ENCODE measurements at places on chromosomes 3 and 15.

- DNase-seq, result no peak
These were observed 1.9 kb downstream of the RAB6B start for GRCh38 chr3:133893683-133894352.

- no peak for DNase-seq
These were observed 756 bp upstream of the RMDN3 start for GRCh38 chr15:40755812-40756208.

DNA sequence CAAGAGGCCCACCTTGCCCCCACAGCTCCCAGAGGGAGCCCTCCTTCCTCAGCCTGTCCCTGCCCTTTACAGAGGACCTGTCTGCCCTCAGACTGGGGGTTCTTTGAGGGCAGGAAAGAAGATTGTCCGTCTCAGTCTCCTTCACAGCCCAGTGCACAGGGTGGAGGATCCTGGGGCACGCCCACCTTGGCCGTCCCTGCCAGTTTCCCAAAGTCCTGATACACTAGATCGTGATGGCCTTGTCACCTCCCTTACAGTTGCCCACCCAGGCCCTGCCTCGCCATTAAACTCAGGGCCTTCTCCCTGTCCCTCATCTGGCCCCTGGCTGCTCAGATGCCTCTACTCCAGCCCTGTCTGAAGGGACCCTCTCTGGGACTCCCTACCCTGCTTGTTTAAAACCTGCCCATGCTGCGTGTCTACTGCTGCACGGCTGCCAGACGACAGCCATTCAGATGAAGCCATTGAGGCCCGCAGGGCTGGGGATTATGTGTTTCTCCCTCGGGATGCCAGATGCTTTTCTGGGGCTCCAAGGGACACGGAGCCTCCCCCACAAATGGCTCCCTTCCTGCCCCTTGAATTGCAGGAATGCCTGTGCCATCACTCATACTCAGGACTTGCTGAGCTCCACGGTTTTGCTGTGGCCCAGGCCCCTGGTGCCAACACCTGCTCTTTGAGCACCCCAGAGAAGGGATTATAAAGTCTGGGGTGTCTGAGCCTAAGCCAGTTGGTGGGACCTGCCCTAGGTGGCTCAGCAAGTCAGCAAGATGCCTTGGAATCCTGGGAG, 27.8 kb downstream of the ACSBG1 start:
- no peak for DNase-seq

- DNase-seq, result no peak
These were observed 200.8 kb upstream of the SLCO3A1 start for GRCh38 chr15:91652610-91653207.

- DNase-seq, result no peak
These were observed 777 bp upstream of the SLC51A start for GRCh38 chr3:196215493-196216020.

DNA sequence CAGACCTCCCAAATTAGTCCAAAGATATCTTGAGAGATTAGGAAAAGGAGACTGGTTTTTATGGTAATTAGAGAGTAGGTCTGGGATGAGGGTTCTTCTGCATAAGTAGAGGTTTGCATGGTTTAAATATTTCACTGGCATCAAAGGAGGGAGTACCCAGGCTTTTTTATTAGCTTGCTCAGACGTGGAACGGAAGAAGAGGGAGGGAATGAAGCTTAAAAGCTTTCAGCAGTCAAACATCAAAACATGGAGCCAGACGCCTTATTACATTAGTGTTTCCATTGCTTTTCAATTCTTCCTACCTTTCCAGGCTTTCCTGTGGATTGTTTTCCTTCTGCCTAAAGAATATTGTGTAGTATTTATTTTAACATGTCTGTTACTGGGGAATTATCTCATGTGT, 342.1 kb upstream of the SOX2 start:
- no peak for DNase-seq

DNA sequence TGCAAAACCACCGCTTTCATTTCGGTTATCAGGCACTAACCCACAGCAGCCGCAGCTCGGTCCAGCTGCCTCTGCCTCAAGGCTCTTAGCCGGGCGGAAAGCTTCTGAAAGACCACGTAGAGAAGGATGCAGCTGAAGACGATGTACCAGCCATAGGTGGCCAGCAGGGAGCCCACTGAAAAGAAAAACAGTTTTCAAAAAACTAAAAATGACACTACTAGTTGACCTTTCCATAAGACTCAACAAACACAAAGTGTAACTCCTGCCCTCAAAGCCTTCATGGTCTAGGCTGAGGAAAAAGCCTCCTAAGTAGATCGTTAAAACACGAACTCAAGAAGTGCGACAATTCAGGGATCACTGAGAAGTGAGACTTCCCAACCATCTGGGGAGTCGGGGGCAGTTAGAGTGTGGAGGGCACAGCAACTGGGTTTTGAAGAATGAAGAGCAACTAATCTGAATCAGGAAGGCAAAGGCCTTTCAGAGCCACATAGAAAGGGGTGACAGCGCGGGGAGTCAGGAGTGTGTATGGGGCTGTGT, 716 bp downstream of the SELENOS start:
- DNase-seq, result no peak

DNA sequence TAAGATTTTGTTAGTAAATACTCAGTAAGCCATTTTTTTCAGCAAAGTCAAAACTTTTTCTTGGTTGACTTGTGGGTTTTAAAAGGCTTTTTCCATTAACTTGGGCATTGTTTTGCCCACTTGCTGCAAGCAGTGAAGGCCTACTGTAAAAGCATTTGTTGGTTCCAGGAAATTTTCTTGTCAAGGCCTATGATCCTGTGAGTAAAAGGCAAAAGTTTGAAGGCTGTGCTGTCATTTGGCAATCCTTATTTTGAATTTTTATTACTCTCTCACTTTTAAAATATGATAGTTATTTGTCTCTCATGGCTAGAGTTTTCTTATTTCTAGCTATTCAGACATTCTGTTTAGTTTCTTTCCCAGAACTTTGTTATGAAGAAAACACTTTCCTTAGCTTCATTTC, 13.0 kb downstream of the P2RY12 start:
- no peak for DNase-seq

- no peak for DNase-seq
These were observed 58.2 kb upstream of the TP63 start for GRCh38 chr3:189573004-189573403.

DNA sequence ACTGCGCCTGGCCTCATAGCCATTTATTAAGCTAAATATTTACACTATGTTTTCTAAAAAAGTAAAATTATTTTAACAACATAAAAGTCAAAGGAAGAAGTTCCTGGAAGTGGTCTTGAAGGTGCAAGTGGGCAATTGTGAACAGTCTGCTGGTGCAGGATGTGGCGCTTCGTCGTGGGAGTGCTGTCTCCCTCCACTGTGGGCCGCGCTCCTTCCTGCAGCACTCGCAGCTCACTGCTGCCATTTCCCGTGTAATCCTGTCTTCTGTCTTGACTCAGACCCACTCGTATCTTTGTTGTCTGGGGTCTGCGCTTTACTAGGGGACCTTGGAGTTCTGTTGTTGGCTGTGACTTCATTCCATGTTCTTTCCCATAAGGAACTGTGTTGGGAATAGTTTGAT, 56.3 kb downstream of the APBA2 start:
- DNase-seq, result no peak

GRCh38 chr3:165191491-165191890, 4.7 kb downstream of the SLITRK3 start:
- no peak for DNase-seq

- DNase-seq, result no peak
These were observed 99.3 kb downstream of the ABHD5 start for GRCh38 chr3:43790060-43790459.

GRCh38 chr3:5330152-5330810, 142.8 kb downstream of the EDEM1 start:
- DNase-seq, result no peak

- DNase-seq, result no peak
These were observed 15.2 kb downstream of the ITPR1 start for GRCh38 chr3:4508048-4508981.

DNA sequence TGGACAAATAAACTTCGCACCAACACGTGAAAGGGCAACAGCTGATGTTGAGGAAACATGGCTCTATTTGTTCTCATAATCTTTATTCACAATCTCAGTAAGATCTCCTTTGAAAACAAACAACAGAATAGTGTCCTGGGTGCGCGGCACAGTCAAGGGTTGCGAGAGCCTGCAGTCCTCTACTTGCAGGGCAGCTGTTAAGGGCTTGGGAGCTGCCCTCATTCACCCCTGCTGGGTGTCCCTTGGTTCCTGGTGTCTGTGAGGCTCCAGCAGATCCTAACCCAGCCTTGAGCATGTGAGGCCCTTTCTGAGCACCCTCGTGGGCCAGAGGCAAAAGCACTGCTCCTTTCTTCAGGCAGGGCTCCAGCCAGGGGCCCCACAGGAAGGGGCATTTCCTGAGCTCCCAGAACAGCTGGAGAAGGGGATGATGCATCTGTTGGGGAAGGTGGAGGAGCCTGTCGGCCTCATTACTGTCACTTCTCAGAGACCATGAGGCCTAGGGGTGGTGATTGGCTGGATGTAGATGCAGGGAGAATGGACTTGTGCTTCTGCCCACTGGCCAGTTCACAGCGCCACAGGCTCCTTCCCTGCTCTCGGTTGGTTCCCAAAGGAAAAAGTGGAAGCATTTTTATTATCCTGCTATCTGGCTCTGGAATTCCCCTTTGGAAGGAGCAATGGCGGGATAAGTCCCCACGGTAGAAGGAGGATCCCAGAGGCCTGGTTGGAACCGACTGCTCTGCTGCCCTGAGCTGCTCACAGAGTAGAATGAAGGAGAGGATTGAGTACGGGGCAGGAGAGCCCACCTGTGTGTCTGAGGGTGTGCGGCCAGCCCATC, 51.9 kb upstream of the KLF13 start:
- DNase-seq, result no peak

DNA sequence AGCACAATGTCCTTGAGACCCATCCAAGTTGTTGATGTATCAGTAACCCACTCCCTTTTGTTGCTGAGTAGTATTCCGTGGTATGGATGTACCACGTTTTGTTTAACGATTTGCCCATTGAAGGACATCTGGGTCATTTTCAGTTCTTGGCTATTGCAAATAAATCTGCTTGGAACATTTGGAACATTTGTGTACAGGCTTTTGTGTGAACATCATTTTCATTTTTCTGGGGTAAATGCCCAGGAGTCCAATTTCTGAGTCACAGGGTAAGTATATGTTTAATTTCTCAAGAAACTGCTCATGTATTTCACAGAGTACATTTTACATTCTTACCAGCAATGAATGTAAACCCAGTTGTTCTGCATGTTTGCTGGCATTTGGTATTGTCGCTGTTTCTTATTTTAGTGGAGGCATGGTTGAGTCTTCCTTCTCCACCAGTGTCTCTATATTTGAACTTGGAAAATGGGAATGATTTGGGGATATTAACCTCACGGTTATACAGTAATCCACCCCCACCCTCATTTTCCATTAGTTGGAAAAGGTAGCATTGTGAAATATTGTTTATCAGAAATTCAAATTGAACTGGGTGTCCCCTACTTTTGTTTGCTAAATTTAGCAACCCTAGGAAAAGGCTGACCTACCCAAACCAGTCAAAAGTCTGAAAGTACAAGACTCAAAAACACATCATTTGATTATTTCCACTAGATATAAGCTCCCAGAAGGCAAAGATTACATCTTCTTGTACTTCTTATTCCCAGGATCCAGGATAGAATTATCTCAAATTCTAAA, 30.8 kb downstream of the POMGNT2 start:
- DNase-seq, result no peak

GRCh38 chr3:68056556-68056955, 402.1 kb upstream of the SUCLG2 start:
- no peak for DNase-seq

- DNase-seq, result no peak
These were observed 943.6 kb downstream of the DIPK2A start for GRCh38 chr3:144915202-144915601.

GRCh38 chr3:168476360-168476980, 380.7 kb upstream of the GOLIM4 start:
- no peak for DNase-seq

GRCh38 chr3:112948346-112948838, 26.5 kb downstream of the CD200R1 start:
- DNase-seq, result no peak

GRCh38 chr3:160200353-160200752, 24.9 kb upstream of the C3orf80 start:
- DNase-seq, result no peak

DNA sequence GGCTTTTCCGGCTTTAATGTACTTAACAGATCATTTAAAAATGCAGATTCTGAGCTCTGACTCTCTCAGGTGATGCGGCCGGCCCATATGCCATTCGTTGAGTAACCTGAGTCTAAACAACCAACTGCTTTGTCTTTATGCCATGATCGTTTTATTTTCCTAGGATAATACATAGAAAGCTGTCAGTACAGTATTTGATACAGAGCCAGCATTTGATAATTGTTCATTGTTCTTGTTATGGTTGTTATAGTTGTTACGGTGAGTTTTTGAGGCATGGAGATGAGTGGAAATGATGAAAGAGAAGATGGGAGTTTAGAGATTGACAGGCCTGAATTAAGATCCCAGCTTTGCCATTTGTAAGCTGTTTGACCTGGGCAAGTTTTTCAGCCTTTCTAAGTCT, 40.0 kb downstream of the TMEM45A start:
- DNase-seq, result no peak

DNA sequence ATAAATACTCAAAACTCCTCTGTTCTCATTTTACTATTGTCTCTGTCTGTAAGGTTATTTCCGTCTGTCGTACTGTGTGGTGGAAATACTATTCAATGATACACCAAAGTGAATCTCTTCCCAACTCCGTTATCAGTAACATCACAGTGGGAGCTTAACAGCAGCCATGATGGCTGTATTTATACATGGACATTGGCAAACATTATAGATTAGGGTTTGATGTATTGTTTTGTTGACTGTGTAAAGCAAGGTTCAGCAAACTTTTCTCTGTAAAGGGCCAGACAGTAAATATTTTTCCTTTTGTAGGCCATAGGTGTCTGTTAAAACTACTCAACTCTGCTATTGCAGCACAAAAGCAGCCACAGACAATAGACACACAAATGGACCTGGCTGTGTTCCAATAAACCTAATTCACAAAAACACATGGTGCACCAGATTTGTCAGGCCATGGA, 23.2 kb downstream of the LIPC start:
- no peak for DNase-seq

GRCh38 chr3:188915127-188915526, 256.6 kb upstream of the TPRG1 start:
- DNase-seq, result no peak

- no peak for DNase-seq
These were observed 18.5 kb downstream of the PIK3CA start for GRCh38 chr3:179166561-179167201.

GRCh38 chr15:72063186-72063585, 54.8 kb downstream of the MYO9A start:
- no peak for DNase-seq

Measured in AG09319 (cell line).